LHCN-M2 (cell line): ENCODE measurements at places on chromosomes 1 and 21. TPM values are rescaled to one million over a fixed set of nuclear protein-coding genes. Genes with fewer than 3 reads are reported as not detected.

GRCh38 chr1:156599811-156600210 is 1.5 kb downstream of the GPATCH4 start:
- no peak for DNase-seq

DNA sequence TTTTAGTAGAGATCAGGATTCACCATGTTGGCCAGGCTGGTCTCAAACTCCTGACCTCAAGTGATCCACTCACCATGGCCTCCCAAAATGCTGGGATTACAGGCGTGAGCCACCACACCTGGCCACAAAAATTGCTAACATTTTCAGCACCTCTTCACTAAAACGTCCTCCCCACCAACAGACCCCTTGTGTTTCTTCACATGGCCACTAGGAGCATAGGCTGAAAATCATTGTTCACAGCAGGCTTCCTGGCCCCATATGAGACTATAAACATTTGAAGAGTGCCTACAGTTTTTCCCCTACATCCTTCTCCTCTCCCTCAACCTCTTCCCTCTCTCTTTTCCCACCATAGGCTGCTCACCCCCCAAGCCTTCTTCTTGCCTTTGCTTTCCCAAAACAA is 28.0 kb upstream of the SFPQ start:
- peak; percentile 15 for DNase-seq

The MYOM3 gene
- total RNA-seq = not detected in 2 replicates

- DNase-seq = no peak
Observed at GRCh38 chr21:14876524-14876840, 188.3 kb downstream of the NRIP1 start.

- no peak for DNase-seq
Observed at GRCh38 chr1:76095802-76096201, 21.3 kb downstream of the ST6GALNAC3 start.

DNA sequence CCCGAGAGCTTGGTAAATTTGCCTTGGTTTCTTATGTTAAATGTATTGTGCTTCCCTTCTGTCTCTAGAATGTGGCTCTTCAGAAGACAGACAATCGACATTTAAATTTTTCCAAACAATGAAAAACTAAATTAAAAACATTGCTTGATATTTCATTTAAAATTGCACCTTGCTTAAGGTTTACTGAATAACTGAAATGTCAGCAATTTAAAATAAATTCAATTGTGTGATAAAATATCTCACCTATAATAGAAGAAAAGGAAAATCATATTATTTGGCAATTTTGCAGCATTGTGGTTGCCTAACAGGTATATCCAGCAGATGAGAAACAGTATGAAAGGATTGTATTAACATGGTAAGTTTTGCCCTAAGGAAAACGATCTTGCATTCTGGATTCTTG is 56.5 kb downstream of the MAP3K21 start:
- DNase-seq = no peak

GRCh38 chr1:241308471-241308870 is 48.5 kb downstream of the RGS7 start:
- DNase-seq = no peak

DNA sequence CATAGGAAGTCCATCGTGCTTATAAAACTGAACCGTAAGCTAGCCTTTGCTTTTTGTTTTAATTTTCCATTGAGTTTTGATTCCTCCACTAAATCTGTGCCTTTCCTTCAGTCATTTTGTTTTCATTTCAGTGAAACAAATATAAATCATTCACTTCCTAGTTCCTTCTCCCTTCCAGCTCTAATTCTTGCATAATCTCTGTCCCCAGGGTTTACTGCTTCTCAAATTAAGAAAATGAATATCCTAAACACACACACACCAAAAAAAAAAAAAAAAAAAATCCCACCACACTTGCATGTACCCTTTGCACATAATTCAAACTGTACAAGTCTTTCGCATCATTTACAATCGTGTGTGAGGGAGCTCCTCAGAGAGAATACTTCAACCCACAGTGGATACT is 6.8 kb downstream of the KCNH1 start:
- peak; percentile 28 for DNase-seq

DNA sequence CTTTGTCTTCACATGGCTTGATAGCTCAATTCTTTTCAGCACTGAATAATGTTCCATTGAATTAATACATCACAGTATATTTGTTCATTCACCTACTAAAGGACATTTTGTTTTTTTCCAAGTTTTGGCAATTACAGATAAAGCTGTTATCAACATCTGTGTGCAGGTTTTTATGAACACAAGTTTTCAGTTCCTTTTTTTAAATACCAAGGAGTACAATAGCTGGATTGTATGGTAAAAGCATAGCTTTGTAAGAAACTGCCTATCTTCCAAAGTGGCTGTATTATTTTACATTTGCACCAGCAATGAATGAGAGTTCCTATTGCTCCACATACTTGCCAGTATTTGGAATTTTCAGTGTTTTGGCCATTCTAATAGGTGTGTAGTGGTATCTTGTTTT is 4.8 kb upstream of the MCOLN2 start:
- no peak for DNase-seq

The S100B gene
- not detected in 2 replicates for total RNA-seq

DNA sequence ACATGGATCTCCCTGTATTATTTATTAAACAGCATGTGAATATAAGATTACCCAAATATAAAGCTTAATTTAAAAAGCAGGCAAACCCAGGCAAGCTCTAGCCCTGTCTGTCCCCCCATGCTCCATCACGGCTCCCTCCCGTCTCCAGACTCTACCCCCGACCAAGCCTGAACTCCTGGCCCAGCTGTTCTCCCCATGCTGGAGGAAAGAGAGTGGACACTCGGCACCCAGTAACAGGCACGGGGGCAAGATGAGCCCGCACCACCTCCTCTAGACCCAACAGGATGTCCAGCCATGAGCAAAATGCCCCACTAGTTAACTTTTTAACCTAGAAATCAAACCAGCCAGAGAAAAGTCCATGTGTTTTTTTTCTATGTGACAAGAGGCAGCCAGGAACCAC is 19.3 kb downstream of the SLC19A1 start:
- DNase-seq = no peak

- no peak for DNase-seq
Observed at GRCh38 chr1:208227366-208227765, 16.8 kb downstream of the PLXNA2 start.

DNA sequence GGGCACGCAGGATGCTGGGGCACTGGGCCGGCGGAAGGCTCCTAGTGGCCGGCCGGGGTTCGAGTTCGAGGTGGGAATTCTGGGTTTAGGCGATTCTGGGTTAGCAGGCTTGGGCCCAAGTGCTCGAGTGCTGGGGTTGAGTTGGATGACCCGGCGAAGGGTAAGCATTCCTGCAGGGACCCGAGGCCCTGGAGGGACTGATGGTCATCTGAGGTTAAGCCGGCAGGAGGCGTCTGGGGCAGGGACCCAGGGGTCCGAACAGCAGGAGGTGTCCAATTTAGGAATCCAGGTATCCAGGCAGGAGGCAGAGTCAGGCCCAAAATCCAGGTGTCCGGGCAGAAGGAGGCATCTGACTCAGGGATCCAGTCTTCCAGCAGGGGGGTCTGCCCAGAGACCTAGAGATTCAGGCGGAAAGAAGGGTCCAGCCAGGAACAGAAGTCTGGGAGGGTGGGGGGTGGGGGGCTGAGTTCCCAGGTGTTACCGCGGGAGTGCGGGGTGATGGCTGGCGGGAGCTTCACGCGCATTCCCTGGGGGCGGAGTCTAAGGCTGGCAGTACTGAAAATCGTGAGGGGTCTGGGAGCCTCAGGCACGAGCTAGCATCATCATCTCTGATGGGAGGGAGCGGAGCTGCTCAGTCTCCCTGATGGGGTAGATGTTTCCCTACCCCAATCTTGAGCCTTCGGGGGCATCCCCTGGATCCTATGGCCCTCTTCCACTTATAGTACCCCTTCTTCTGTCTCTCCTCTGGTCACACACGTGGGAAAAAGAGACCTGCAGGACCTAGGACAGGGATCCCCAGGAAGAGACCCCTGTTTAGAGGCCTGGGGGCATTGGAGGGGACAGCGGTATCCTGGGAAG is 585 bp downstream of the GPR3 start:
- DNase-seq = no peak

- no peak for DNase-seq
Observed at GRCh38 chr1:214683621-214684020, 80.6 kb downstream of the CENPF start.

The PRAMEF27 gene
- total RNA-seq = not detected in 2 replicates

The CLCA2 gene
- 0.23 and 0.26 TPM in 2 replicates for total RNA-seq

- DNase-seq = no peak
Observed at GRCh38 chr1:63523738-63524137, 413 bp downstream of the EFCAB7 start.

DNA sequence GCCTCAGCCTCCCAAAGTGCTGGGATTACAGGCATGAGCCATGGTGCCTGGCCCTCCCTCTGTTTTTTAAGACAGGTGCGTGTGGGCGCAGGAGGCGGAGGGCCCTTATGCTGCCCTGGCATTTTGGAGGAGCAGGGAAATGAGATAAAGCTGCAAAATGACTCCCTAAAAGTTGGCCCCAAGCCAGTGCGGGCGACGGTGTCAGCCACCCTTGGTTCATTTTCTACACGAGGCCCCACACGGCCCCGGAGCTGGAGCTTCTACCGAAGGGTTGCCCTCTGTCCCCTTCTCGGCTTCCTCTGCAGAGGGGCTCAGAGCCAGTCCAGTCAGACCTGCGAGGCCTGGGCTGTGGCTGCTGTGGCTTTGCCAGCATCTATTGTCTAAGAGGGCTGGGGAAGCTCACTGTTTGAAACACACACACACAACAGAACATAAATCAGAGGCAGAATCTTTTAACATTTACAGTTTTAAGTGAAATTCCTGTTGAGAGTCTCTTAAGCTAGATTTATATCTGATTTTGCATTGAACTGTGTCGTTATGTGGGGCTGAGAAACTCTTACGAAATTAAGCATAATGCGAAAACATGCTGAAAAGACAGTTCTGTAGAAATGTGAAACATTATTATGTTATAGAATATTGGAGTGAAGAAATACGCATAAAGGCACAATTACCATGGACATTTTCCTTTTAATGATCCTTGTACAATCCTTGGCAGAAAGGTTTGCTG is 255.9 kb downstream of the CAMTA1 start:
- no peak for DNase-seq

DNA sequence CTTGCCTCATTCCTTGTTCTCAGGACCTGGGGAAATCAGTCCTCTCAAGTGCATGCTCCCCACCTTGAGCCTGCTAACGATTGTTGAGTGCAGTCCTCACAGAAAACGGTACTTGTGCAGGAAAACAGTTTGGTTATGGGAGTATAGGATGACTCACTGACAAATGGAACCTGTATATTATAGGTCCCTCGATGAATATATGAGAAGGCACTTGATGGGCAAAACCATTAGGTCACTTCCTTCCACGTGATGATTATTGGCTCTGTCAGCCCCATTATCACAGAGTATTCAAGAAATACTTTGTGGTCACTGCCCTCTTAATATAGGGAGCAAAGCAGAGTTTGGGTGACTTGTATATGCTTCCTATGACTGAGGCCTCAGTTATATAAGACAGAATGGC is 6.2 kb downstream of the CCDC17 start:
- peak; percentile 39 for DNase-seq
